ENCODE measurements at places on chromosomes 16 and 17.

DNA sequence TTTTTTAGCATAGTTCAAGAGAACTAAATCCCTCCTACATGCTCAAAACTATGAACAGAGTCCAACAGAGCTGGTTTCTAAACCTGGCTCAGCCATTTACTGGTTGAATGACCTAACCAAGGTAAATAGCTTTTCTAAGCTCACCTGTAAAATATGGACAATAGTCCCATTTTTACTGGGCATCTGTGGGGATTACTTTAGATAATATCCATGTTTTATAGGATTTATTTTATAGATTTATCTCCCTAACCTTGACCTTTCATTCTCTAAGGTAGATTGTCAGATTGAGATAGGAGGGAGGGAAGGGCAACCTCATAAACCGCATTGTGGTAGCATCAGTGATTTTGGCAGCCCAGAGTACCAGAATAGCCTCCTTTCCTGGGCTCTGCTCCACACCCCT is 178.5 kb upstream of the TOX3 start:
- no peak for DNase-seq

DNA sequence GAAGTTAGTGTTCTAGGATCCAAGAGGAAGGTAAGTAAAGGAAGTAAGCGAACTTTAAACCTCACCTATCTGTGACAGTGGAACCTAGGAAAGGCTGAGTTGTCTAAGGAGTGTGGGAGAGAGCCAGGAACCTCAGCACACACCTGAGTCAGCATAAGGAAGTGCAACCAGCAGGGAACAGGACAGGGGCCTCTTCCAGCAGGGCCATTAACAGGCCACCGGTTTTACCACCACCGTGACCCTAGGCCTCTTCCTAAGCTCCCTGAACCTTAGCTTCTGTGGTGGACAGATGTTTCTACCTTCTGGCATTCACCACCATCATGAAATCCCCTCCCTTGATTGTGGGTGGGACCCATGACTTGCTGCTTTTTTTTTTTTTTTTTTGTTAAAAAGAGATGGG is 26.7 kb upstream of the GPATCH8 start:
- DNase-seq, result no peak

- DNase-seq, result no peak
Measured at GRCh38 chr17:74449773-74450172, 16.7 kb upstream of the CD300A start.

DNA sequence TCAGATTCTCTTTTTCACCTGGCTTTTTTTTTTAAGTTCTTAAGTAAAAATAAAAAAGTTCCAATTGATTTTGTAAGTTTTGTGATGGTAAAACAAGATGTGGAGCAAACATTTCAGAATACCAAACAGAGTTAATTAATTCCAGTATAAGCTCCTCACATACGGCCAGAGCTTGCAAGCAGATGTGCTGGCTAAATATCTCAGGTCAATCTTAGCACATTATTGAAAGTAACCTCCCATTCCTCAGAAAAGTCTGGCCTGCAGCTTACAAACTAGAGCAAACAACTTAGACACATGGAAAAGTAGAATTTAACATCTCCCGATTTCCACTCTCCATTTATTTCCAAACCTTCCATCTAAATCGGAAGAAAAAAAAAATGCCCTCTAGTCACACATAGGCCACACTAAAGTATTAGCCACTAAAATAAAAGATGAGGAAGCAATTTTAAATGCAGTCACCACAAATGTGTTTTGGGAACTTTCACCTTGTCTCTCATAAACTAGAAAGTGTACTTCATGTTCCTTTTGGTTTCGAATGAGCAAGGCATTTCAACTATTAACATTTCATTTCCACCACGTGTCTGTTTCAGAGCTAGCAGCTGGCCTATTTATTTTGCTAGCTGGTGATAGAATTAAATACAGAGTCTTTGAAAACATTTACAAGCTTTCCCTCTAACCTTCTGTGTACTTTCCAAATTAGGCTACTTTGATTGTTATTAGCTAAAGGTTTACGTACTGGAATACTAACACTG is 143.3 kb downstream of the STX8 start:
- no peak for DNase-seq

- DNase-seq, result no peak
Measured at GRCh38 chr16:25027281-25027680, 12.1 kb upstream of the ARHGAP17 start.

GRCh38 chr17:21460358-21460757 is 84.2 kb downstream of the KCNJ12 start:
- DNase-seq, result no peak

DNA sequence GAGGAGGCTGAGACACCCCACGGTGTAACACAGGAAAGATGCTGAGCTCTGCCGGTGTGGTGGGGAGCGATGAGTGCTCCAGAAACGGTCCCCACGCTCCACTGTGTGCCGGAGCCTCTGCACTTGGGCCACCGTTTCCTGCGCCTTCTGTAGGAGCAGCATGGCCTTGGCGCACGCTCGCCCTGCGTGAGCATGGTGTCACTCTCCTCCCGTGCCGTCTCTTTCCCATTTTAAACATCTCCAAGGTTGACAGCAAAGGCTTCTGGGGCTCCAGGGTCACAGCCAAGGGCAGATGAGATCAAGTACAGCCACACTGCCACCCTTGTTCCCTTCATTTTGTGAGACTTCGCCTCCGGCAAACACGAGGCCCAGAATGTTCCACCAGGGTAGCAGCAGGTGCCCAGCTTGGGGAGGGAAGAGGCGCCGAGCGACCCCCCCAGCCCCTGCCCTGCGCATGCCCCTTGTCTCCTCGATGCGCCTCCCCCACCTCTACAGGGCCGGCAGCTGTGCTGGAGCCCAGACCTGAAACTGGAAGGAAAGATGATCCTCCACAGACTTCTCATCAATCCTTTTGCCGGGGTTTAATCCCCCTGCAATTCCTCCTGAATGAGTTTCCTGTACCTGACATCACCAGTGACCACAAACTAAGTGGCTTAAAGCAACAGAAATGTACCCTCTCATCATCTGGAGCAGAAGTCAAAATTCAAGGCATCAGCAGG is 19.9 kb upstream of the OSGIN1 start:
- no peak for DNase-seq

DNA sequence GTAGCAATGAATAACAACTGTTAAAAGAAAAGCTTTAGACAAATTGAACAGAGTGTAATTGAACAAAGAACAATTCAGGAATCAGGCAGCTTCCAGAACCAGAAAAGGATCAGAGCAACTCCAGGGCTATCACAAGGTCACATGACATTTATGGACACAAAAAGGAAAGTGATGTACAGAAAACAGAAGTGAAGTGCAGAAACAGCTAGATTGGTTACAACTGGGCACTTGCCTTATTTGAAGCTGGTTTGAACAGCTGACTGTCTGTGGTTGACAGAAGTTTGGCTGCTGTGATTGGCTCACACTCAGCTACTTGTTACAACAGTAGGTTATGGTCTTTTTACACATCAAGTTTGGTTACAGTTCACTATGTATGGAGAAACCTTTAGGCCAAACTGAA is 14.8 kb downstream of the EFCAB5 start:
- no peak for DNase-seq

DNA sequence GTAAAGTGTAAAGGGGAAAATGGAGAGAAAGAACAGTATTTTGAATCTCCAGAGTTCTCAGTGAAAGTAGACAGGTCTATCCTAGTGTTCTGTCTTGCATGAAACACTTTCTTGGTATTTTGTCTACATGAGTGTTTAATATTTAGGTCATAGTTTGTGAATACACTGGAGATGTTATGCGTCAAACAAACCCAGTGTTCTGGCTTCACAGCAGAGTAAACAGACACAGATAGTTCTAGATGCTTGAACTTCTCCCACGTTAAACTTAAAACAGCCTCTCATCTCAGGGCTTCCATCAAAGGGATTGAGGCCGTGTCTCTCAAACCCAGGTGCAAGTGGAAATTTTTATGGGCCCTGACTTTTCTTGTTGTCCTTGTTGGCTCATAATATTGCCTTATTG is 48.3 kb downstream of the RBFOX1 start:
- DNase-seq, result no peak

DNA sequence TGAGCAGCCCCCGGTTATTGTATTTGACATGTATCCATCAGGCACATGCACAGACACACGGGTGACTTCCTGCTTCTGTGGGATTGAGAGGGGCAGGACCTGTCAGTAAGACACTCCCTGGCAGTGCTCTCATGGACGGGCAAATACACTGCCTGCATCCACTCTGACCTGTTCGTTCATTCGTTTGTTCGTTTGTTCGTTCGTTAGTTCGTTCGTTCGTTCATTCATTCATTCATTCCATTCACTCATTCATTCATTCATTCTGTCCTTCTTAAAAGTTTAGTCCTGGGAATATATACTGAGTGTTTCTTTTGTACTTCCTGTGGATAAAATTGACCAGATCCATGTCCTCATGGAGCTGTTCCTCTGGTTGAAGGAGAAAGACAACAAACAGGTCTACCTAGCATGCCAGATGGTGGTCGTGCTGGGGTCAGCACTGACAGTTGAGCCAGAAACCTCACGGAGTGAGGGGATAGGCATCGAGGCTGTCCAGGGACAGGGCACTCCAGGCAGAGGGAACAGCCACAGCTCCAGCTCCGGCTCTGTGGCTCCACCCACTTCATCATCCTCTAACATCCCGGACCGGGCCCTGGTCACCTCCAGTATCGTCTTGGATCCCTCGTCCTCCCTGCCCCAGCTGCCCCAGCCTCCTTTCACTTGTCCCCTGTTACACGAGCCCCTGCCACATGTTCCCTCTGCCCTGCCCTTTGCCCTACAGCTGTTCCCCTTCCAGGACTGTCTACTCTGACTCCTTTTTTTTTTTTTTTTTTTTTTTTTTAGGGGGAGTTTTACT is 336.1 kb downstream of the CPPED1 start:
- DNase-seq, result no peak

GRCh38 chr17:71801301-71801700 is 319.5 kb upstream of the SOX9 start:
- no peak for DNase-seq

GRCh38 chr17:45380991-45381390 is 51.7 kb downstream of the ARHGAP27 start:
- no peak for DNase-seq

DNA sequence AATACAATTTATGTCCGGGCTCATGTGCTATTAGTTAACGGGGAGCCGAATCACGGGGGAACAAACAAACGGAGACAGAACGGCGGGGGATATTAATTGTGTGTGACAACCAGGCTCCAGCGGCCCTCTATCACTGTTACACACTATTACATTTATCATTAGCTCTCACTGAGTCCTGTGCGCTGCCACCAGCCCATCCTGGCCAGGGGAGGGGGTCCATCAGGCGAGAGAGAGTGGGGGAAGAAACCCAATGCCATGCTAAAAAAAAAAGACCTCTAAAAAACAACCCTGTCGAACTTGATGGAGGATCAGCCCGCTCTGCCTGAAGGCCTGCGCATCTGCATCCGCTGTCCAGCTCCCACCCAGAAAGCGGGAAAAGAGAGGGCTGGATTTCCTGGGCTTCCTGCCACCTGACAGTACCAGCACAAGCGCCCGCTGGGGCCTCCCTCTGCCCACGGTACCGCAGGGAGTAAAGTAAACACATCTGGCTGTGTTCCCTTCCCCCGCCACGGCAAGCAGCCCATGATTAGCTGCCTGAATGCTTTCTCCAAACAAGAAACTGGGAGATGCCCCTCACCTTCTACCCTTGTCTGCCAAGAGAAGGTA is 41.7 kb downstream of the PIPOX start:
- peak; percentile 49 for DNase-seq

- no peak for DNase-seq
Measured at GRCh38 chr16:70483426-70483825, 29.0 kb downstream of the FCSK start.
